ENCODE measurements at places on chromosomes 3 and 15.

DNA sequence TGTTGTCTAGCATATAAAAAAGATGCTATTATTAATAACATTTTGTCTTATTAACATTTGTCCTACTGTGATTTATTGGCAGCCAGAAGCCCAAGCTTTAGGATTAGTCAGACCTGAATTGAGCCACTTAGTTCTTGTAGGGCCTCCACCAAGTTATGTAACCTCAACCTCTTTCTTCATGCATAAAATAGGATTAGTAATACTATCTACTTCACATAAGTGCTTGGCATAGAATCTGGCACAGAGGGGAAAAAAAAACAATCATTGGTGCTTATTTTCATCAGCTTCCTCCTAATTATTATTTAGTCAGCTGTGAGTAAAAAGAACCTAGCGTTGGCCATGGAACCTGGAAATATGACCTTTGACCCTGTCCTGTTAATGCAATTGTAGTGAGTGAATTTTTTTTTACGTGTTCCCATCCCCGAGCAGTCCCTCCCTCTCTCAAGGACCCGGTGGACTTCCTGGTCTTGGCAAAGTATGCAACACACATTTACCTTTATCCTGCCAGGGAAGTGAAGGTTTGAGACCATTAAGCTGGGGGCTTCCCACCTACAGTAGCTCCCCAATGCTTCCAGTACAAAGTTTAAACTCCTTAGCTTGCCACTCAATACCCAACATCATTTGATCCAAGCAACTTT is 136.8 kb downstream of the FHIT start:
- DNase-seq: no peak

- peak; percentile 36 for DNase-seq
Observed at GRCh38 chr15:71440489-71441110, 325.3 kb downstream of the THSD4 start.

- no peak for DNase-seq
Observed at GRCh38 chr3:52834871-52835501, at the start of gene MUSTN1. Gene MUSTN1 (minus strand): TSS chr3:52835019. CDS start chr3:52834948, 71 bp downstream.

GRCh38 chr15:72163719-72164118 is 33.9 kb downstream of the GRAMD2A start:
- DNase-seq: no peak

GRCh38 chr15:88498996-88499395 is 31.5 kb downstream of the MRPS11 start:
- no peak for DNase-seq

- DNase-seq: no peak
Observed at GRCh38 chr3:190155752-190156151, 35.1 kb upstream of the P3H2 start.

DNA sequence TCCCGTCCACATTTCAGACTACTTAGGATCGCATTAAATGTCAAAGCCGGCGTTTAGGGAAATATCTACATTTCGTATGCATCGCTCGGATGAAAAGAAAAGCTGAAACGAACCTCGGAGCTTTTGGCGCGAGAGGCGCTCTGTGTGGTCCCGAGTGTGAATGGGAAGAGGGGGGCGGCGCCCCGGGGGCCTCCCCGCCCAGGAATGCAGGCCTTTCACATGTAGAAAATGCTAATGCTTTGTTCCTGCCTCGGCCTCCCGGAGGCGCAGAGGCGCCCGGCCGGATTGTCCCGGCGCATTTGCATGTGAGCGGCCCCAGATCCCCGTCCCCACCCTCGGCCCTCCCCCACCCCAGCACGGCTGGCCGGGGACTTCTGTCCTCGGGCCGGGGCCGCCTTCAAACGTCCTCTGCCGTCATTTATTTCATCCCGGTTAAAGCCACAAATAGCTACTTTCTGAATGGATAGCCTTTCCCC is 37.0 kb upstream of the TRIM71 start:
- no peak for DNase-seq

- no peak for DNase-seq
Observed at GRCh38 chr3:62558549-62559112, 185.3 kb upstream of the FEZF2 start.

DNA sequence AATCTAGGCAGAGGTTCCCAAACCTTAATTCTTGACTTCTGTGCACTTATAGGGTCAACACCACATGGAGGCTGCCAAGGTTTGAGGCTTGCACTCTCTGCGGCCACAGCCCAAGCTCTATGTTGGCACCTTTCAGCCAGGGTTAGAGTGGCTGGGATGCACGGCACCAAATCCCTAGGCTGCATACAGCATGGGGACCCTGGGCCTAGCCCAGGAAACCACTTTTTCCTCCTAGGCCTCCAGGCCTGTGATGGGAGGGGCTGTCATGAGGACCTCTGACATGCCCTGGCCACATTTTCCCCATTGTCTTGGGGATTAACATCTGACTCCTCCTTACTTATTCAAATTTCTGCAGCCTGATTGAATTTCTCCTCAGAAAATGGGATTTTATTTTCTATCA is 165.4 kb downstream of the SI start:
- DNase-seq: no peak

DNA sequence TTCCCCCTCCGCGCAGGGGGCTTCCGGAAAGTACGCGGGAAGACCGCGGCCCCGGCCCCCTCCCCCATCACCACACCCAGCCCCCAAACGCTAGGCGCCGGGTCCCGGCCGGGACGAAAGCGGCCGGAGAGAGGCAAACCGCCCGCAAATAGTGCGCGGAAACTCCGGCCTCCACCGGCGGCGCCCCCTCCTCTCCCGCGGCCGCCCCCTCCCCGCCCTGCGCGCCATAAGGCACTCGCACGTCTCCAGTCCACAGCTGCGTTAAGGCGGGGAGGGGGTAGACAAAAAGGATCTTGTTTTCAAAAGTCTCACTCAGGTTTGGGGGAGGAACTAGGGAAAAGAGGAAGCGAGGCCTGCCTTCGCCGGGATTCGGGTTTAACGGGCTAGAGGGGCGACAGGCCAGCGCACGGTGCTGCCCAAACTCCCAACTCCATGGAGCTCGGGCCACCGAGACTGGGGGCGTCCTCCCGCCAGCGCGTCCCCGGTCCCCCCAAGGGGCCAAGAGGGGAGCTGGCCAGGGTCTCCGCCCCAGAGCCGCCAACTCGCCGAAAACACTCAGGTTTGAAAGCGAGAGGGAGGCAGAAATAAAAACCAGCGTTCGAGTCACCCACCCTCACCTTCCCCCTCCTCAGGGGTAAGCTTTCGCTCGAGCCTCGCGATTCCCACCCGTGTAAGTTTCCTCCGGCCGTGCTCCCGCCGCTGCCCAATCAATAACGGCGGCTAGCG is 1.8 kb downstream of the ANP32A start:
- DNase-seq: peak; percentile 37

DNA sequence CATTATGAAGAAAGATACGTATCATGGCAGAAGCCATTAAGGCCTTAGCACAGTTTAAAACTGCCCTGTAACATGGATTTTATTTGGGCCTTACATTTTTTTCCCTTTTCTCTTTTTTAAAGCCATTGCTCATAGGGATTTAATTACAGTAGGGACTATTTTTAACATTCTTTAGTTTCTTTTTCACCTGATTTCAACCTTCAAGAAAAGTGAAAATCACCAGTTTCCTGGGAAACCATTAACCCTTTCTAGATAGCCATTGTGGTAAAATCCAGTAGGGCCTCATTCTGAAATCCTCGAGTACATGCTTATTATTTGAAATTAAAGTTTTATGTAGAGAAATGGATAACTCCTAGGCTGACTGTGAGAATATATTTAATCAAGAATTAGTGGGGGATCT is 3.1 kb downstream of the SPRED1 start:
- DNase-seq: no peak

GRCh38 chr3:21484057-21484827 is 266.8 kb downstream of the ZNF385D start:
- no peak for DNase-seq

DNA sequence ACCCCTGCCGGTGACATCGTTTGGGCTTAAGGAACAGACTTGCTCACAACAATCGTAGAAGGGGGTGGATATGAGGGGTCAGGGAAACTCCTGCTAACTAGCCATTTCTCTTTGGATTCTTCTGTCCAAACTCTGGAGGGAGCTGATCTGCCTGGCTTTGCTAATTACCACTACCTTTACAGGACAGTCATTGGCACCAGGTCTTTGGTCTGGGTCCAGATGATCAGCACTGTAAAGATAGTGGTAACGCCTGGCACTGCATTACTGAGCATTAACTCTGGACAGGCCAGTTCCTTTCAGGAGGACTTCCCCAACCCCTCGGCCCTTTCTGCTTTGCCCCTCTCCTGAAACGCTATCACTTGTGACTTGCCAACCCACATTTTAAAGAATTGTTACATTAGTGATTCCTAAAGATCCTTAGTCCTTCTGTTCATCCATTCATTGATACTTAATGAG is 788 bp downstream of the UQCC5 start:
- no peak for DNase-seq

Measured in CD4-positive, alpha-beta T cell treated with Interleukin-12 subunit alpha and Interleukin-12 subunit beta, for 1 hour (primary cell).